ENCODE measurements at places on chromosomes 2 and 18.

GRCh38 chr2:55101466-55101865, 51.2 kb upstream of the RTN4 start:
- DNase-seq = no peak

- no peak for DNase-seq
These were observed 9.3 kb upstream of the KCNE4 start for GRCh38 chr2:223042704-223043118.

DNA sequence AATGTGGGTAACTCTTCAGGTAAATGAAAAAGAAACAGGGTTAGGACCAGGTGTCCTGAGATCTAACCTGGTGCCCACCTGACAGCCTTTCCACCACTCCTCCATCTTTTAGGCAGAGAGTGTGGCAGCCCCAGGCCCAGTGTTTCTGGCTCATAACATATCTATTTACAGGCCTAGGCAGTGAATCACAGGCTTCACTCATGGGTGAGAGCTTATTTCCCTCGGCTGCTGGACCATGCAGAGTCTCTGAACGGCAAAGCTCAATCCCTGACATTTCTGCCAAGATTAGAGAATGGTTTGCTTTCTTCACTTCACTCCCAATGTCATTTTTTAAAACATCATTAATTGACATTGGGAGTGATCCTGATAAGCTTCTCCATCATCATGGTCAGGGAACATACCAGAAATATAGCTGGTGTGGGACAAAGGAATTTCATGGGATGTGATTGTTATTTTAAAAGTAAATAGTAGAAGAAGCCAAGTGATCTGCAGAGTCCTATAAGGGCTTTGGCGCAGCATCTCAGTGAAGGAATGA, 323.9 kb downstream of the SETBP1 start:
- no peak for DNase-seq

DNA sequence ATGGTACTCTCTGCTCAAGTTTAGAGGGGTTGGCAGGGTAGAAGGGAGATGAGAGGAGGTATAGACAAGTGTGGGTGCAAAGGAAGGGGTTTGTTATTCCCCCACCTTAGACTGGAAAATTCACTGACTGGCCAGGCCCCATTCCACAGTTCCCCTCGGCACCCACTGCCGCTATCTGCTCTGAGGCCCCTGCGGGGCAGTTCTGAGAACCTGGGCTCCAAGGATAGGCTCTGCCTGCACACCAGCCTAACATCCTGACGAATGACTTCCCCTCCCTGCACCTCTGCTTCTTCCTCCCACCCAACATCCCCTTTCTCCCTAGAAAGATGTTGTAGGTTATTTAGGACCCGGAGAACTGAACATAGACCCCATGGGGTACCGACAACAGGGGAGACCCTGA, 303.9 kb upstream of the HDAC4 start:
- DNase-seq = no peak

GRCh38 chr2:168956392-168956791, 55.3 kb downstream of the G6PC2 start:
- DNase-seq = no peak

DNA sequence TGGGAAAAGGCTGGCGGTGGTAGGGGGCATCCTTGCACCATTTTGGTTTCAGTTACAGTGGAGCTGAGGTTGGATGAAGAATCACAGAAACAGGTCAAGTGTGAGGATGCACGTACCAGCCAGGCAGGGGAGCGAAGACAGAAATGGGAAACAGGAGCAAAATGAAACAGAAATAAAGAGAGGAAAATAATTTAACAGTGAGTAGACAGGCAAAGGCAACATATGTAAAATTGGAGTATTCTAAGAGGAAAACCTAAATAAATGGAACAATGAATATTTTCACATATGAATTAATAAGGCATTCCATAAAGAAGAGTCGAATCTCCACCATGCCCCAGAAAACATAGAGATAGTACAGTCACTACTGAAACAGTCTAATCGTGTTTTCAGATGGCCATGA, 29.7 kb downstream of the LRRFIP1 start:
- no peak for DNase-seq

DNA sequence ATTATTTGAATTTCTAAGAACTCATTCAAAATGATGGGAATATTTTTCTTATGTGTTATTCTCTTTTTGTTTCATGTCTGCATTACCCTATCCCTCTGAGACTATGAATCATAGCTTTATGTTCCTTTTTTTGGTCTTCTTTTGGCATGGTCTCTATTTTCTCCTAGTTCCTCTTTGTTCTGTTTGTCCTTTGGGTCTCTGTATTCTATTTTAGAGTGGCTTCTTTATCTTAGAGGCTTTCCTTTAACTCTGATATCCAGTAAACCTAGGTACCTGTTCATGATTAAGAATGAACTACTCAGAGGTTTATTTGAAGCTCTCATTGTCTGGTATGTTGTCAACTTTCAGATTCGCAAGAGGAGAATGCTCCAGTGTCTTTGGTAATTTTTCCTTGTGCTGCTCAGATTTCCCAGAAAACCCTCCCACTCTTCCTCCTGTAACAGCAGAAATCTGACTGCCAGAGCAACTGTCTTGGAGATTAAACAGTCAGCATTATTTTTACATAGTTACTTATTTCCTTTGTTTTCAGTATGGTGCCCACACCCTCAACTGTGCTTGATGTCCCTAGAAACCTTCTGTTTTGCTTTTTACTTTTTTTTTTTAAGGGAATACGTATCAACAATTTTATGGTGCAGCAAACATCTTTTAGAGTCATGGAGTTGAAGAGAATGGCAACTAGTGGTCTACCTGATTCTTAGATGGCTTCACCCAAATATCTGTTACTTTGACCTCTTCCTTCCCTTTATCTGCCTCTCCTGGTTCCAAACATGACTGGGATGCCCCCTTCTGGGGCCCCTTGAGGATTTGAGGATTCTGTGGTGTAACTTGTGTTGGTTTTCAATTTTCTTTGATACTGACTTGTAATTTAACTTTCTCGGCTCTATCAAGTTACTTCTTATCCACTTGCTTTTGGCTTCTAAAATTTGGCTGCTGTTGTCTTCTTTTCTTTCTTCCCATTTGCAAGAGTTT, 92.0 kb downstream of the DPP10 start:
- DNase-seq = no peak

DNA sequence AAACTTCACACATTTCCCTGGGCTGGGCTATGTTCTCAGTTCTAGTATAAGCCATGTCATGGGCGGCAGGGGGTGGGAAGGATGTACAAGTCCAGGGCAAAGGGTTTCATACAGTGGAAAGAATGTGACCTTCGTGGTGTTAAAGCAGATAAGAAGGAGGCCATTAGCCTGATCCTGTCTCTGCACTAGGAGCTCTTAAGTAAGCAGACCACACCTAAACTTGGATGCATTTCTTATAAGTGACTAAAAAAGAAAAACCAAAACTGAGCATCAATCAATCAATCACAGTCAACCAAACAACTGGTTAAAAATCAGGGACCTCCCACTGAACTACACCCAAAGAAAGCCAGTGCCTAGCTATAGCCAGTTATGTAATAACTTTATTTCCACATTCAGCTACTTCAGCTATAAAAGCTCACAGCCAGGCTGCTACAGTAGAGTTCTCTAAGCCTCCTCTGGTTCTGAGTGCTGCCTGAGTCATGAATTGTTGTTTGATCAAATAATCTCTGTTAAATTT, 46.8 kb upstream of the RIOK3 start:
- no peak for DNase-seq

GRCh38 chr2:231110551-231110950, 14.3 kb downstream of the HTR2B start:
- no peak for DNase-seq

DNA sequence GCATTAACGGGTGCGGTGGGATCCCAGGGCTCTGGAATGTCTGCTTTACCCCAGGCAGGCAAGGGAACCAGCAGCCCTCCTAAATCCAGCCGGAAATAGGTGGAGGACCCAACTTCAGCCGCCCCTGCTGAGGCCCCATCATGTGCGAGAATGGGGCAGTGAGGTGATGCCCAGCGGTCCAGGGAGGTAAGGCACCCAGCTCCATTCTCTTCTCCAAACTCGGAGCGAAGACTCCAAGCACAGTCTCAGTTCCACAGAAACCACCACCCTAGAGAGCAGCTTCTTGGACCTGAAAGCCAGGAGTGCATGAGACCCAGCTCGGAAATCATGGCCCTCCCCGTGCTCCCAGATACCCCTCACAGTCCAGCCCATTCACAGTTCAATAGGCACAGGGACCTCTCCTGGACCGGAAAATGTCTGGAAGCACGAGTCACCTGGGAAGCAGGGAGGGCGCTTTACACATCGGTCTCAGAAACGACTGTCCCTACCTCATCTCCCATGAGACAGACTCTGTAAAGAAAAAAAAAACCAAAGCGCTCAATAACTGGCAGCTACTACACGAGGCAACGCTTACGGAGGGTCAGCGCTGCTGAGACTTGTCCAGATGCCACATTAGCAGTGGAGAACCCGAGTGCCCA, 2.0 kb downstream of the SDC1 start:
- DNase-seq = no peak

- no peak for DNase-seq
These were observed 187.4 kb downstream of the ARL4C start for GRCh38 chr2:234309431-234309830.

GRCh38 chr2:159753797-159754196, 41.5 kb downstream of the MARCHF7 start:
- DNase-seq = no peak

GRCh38 chr2:171522052-171522787, at the start of gene CYBRD1:
Gene CYBRD1 (plus strand): TSS chr2:171522474. CDS start chr2:171522546, 72 bp downstream.
- DNase-seq = peak; percentile 93

GRCh38 chr18:4789506-4789905, 334.4 kb upstream of the DLGAP1 start:
- no peak for DNase-seq

DNA sequence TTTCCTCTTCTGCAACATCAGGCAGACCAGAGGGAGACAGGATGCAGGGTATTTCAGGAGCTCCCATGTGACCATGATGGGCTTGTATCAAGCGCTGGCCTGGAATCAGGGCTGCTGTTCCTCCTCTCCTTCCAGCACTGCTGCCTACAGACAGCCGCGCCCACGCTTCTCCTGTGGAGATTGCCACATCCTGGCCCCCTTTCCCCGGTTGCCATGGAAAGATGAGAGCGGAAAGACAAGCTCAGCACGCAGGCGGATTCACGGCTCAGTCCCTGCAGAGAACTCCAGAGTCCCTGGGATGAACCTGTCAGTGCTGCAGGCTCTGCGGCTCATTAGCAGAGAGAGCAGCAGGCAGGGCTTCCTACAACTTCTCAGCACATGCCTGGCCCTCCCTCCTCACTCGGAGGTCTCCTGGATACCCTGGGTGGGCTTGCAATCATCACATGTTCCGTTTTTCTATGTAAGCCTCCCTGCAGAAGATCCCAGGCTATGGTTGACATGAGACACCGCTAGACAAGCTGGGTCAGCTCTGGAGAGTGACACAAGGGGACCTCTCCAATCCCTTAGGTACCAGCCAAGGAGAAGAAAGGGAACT, 497.8 kb upstream of the MYT1L start:
- DNase-seq = peak; percentile 35

GRCh38 chr2:46634905-46635304, 155.5 kb downstream of the TMEM247 start:
- no peak for DNase-seq

GRCh38 chr2:224851811-224852210, 135.6 kb upstream of the CCDC195 start:
- no peak for DNase-seq

- peak; percentile 57 for DNase-seq
These were observed 121.3 kb downstream of the MAP4K4 start for GRCh38 chr2:101818531-101819451.

DNA sequence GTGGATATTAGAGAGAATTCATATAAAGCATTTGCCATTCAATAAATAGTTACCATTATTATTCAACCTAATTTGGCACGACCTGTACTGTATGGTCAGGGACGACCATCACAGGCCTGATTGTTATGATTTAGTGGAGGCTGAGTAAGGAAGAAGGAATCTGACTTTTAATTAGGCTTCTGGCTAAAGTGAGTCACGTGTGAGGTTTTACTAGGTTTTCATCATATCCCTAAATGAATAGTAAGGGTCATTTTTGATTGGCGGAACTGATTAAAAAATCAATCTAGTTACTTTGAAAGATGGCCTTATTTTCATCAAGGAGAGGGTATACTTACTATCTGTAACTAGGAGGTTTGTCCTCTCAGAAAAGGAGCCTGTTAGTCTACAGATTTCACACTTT, 143.4 kb downstream of the ADCYAP1 start:
- DNase-seq = no peak

DNA sequence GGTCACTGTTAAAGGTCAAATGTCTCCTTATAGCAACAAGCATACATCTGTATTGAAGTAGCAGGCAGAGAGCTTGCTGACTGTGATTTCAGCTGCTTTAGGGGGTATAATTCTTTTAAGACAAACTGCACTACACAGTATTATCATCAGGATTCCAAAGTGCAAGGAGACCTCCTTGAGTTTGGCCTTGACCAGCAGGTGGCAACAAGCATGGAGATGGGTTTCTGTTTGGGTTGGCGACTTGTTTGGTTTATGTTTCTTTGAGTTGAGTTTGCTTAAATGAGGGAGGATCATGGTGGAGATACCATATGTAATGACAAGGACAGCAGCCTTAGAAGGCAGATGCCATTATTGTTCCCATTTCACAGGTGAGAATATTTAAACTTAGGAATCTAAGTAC, 681.0 kb upstream of the ID2 start:
- DNase-seq = no peak

DNA sequence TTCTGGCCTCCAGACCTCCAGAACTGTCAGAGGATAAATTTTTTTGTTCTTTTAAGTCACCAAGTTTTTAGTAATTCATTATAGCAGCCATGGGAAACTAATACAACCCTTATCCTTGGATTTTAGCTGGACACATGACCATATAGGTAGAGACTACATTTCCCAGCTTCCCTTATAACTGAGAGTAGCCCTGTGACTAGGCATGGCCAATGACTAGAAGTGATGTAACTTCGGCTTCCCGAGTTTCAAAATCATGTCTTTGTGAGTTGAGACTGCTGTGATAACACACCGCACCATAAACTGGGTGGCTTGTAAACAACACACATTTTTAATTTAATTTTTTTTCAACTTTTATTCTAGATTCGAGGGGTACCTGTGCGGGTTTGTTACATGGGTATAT, 134.0 kb upstream of the SERTAD2 start:
- DNase-seq = no peak

DNA sequence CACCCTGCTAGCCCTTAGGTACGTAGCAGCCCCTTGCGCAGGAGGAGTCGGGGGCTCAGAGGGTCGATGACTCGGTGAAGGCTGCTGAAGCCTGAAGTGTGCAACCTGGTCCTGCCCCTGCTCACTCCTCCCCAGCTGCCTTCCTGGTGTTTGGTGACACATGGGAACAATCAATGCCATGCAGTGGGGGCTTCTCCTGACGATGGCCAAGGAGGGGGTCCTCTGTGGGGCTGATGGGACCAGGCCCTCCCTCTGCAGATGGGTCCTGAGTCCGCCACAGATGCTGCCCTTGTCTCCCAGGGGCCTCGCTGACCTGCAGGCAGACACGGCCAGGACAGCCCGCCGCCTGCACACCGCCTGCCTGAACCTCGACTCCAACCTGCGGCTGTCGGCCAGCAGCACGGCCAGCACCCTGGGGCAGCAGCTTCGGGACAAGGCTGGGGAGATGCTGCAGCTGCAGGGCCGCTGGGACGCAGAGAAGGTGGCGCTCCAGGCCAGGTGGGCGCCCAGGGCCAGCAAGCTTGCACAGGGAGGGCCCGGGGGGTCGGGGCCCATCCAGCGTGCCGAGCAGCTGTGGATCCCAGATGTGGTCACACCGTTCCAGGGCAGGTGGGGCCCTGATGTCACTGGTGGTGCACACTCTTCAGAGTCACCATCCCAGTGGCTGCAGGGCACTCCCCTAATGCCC, 24.6 kb downstream of the CROCC2 start:
- no peak for DNase-seq

Measured in hippocampal formation (tissue), 2 donors.